ENCODE measurements at places on chromosomes 6 and 20. TPM values are rescaled to one million over a fixed set of nuclear protein-coding genes. Genes with fewer than 3 reads are reported as not detected.

DNA sequence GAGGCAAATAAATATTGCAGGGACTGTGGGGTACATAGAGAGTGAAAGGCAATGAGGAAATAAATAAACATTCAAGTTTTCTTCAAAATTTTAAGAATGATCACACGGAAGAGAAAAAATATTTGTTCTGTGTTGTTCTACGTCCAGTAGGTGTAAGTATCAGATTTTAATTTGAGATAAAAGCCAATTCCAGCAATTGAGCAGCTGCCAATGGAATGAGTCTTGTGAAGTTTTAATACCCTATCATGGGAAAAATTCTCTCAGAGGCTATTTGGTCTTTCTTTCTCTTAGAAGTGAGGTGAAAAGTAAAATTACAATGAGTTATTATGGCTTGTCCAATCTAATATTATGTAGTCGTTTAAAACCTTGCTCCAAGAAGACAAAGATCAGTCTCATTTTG lies 195.7 kb upstream of the CITED2 start:
- no peak overlapping the region for H3K4me3 ChIP-seq
- no peaks in the 10 kb centered on the region for H3K27me3 ChIP-seq
- no peak overlapping the region for H3K27ac ChIP-seq
- no peaks in the 10 kb centered on the region for H3K36me3 ChIP-seq
- no peak for DNase-seq

ARG1 gene
- not detected for total RNA-seq

- H3K4me3 ChIP-seq = no peak overlapping the region
- peaks cover 2% of the 10 kb centered on the region for H3K27me3 ChIP-seq
- peak; percentile 47 for DNase-seq
- peaks cover 4% of the 10 kb centered on the region for H3K36me3 ChIP-seq
- peaks cover 11% of the 10 kb centered on the region for H3K4me1 ChIP-seq
Observed at GRCh38 chr6:155152211-155153076, 111.4 kb upstream of the CLDN20 start.

DNA sequence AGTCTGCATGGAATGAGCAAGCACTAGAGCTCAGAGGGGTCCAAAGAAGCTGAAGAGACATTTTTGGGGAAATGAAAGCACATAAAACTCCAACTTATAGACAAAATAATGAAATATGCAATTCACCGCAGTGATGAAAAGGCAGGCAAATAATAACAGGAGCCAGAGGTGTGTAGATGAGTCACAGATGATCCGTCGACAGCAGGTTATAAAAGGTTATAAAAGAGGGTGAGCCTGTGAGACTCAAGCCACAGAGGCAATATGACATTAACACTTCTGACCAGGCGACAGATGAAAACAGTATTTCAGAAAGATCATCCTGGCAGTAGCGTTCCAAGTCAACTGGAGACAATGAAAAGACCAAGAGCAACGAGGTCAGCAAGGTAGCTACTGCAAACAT lies 35.8 kb upstream of the ANKRD60 start:
- H3K27ac ChIP-seq = no peak overlapping the region
- no peaks in the 10 kb centered on the region for H3K36me3 ChIP-seq
- H3K4me1 ChIP-seq = no peaks in the 10 kb centered on the region
- no peaks in the 10 kb centered on the region for H3K27me3 ChIP-seq
- no peak overlapping the region for H3K4me3 ChIP-seq
- no peak for DNase-seq

Data from glutamatergic neuron (in vitro differentiated cells).